ENCODE measurements at places on chromosomes 4 and X.

DNA sequence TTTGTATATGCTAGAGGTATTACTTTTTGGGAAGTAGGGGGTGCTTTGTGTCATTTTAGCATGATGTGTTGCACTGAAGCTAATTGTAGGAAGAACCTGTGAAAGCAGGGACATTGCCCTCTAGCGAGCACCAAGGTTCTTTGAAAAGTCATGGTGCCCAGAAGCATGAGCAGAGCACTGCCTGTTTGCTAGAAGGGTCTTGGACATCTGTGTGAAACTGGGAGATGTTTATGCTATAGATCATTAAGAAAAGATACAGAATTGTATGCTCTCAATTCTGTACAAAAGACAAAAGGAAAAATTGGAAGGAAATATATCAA lies 14.7 kb downstream of the GRPR start:
- no peak for DNase-seq

GRCh38 chr4:169286562-169287301 lies 16.0 kb upstream of the SH3RF1 start:
- no peak for DNase-seq

DNA sequence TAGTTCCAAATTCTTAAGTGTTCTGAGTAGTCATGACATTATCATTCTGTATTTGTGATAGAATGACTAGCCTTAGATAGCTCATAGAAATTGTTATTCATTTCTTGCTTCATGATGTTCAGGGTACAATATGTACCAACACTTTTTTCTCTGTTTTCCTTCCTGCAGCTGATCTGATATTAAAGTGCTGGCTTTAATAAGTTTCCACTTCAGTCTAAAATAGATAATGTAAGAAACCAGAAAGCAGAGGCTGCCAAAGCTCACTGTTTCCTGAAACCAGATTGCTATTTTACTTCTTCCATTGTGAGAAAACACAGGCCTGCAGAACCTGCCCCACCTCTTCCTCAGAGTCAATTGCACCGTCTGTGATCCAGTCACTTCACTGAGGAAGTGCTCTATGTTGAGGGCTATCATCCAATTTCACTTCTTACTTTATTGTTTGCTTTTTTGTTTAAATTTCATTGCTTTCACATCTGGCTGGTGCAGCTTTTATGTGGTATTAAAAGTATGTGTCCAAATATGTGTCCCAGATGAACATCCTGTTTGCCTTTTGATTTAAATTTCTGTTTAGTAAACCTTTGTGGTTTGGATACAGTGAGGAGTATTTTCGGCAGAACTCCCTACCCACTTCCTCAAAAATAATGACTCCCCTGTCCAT lies 652.1 kb downstream of the ANKRD50 start:
- DNase-seq, result peak; percentile 1

- no peak for DNase-seq
These were observed 2.5 kb upstream of the ARSD start for GRCh38 chrX:2931612-2932011.

- no peak for DNase-seq
These were observed 133.3 kb upstream of the MAGEB16 start for GRCh38 chrX:35664833-35665232.

DNA sequence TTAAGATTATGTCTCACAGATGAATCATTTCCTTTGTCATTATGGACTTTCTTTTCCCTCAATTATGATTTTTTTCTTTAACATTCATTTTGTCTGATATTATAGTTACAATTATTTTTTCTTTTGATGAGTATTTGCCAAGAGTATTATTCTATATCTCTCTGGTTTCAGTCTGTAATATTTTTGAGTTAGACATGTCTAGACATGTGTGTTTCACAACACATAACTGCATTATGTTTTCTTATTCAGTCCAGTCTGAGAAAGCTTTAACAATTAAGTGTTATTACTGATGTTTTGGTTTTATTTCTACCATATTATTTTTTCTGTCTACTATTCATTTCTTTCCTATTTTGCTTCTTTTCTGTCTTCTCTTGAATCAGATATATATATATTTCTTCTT lies 108.3 kb upstream of the MID1IP1 start:
- DNase-seq, result no peak

DNA sequence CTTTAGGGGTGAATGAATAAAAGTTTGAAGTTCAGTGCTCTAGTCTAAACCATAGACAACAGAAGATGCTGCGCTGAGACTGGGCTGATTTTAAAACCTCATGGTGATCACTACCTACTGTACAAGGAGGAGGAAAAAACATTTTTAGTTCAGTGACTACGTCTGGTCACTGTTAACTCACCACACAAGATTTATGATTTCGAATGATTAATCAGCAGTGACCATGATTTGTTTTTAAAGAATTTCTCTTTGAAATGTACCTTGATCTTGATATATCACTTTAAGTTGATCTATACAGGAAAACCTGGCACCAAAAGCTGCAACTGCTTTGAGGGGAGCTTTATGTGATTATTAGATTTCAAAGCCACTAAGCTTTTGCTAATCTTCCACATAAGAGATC lies 286.3 kb downstream of the PDGFC start:
- no peak for DNase-seq

GRCh38 chrX:50107470-50107869 lies 93.3 kb downstream of the AKAP4 start:
- no peak for DNase-seq

GRCh38 chrX:24526616-24527015 lies 61.5 kb downstream of the PDK3 start:
- no peak for DNase-seq

DNA sequence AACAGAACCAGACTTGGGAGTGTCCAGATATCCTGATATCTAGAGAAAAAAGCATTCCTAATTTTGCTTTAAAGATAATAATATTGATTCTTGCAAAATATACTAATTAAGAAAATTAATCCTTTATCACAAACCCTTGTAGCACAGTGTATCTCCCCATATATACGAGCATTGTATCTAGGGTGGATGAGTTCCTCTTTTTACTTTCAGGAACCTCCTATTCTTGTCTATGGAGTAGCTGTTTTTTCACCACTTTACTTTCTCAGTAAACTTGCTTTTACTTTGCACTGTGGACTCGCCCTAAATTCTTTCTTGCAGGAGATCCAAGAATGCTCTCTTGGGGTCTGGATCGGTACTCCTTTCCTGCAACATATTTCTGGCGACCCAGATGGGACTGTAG lies 103.9 kb downstream of the GLUD2 start:
- no peak for DNase-seq

- DNase-seq, result no peak
These were observed 54.6 kb downstream of the CPZ start for GRCh38 chr4:8647094-8647570.

- DNase-seq, result no peak
These were observed 11.4 kb upstream of the TADA2B start for GRCh38 chr4:7031558-7032449.

DNA sequence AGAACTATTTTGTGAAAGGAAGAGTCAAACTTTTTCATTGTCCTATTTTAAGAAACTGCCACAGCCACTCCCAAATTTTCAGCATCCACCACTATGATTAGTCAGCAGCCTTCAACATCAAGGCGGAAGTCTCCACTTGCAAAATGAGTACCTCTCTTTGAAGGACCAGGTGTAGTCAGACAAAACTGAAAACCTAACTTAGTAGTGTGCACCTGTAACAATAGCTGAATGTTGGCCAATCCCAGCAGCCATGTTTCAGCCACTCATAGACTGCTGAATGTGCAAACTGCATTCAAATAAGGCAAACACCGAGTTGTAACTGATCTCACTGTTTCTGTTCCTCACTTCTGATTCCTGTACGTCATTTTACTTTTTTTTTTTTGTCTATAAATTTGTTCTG lies 341.1 kb downstream of the IL15 start:
- DNase-seq, result no peak

DNA sequence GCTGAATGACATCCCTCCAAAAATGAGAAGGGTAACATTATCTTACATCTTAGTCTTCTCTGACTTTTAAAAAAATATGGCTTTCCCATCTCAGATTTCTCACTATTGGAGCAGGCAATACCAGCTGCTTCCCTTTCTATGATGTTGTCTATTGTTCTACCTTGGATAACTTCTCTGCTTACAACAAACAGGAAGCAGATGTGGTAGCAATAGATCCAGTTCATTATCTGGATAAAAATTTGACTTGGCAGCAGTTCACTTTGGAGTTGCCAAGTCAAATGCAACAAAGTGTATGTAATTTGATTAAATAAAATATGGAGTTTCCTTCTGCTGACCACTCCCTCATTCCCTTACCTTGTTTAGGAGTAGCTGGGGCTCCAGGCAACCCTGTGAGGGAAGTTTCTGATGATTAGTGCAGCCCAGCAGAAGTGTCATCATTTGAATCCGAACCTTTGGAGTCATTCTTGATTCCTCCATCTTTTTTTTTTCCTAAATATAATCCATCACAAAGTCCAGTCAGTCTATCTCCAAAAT lies 72.0 kb upstream of the GPRIN3 start:
- DNase-seq, result no peak

- DNase-seq, result no peak
These were observed 211.9 kb downstream of the DCAF12L2 start for GRCh38 chrX:125954236-125954635.

DNA sequence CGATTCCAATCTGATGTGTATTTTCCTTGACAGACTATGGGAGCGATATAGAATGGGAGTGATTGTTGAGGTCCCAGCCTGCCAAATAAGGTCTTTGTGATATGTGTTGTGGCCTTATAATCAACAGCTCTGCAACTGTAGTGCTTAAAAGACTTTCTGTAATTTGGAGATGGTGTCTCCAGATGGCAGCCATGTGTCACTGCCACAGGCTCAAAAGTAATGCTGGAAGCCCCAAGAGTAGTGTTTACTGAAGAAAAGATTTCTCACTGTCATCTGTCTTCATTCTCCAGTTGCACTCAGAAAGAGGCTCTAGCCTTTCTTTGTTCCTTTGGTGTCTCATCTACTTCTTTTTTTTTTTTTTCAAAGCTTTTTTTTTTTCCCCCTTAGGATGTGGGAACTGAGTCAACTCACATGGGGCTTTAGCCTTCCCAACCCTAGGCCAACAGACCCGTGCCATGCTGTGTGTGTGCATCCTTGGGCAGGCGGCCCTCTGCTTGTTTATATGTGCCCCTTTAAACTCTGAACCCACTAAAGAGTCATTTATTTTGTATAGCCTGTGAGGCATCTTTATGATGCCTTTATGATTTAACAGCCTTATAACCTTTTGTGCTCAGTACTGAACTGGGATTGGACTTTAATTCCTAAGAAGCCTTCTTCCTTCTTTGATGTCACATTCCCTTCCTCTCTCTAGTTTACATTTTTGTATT lies 15.6 kb downstream of the SRPX2 start:
- no peak for DNase-seq

GRCh38 chrX:115452251-115452650 lies 108.7 kb upstream of the PLS3 start:
- no peak for DNase-seq

DNA sequence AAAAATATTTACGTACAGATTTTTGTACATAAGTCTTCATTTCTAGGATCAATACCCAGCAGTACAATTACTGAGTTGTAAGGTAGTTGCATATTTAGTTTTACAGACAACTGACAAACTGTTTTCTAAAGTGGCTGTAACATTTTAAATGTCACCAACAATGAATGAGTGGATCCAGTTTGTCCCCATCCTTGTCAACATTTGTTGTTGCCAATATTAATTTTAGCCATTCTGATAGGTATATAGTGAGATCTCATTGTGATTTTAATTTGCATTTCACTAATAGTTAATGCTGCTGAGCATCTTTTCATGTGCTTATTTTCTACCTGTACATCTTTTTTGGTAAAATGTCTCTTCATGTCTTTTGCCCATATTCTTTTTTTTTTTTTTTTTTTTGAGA lies 30.9 kb upstream of the NOCT start:
- DNase-seq, result no peak

DNA sequence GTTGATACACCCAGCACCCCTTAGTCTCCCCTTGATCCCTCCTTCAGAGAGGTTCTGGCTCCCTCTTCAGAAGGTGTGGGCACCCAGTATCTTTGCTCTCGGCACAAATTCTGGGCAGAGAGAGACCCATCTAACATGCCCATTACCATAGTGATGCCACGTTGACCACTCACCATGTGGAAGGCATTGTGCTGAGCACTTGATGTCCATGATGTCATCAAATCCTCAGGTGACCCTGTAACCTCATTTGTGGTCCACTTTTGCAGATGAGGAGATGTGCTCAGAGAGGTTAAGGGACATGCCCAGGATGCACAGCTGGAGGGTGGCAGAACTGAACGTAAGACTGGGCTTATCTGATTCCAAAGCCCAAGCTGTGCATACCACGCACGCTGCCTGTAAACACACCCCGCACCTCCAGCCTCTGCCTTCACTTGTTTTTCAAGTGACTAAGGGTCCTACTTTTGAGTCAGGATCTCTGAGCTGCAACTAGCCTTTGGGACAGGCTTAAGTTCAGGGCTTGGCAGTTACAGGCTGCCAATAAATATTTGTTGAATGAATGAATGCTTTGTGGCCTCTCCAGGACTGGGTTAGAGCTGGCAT lies 55.2 kb downstream of the HTRA3 start:
- no peak for DNase-seq

- no peak for DNase-seq
These were observed 72.5 kb downstream of the RGS12 start for GRCh38 chr4:3365326-3365725.

DNA sequence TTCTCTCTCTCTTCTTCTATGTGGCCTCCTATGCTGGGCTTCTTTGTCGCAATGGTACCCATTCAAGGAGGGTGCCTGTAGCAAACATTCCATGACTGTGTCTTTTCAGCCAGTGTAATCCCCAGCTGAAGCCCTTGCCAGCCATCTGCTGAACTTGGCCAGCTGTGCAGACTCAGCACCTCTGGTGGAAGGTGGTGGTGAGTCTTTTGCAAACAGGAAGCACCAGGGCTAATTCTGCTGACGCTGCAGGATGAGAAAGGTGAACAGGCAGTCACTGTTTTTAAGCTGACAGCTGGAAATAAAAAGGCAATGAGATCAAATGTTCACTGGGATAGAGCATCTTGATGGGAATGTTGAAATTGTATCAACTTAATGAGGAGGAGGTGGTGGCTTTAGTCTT lies 298.7 kb upstream of the CLNK start:
- DNase-seq, result peak; percentile 6

DNA sequence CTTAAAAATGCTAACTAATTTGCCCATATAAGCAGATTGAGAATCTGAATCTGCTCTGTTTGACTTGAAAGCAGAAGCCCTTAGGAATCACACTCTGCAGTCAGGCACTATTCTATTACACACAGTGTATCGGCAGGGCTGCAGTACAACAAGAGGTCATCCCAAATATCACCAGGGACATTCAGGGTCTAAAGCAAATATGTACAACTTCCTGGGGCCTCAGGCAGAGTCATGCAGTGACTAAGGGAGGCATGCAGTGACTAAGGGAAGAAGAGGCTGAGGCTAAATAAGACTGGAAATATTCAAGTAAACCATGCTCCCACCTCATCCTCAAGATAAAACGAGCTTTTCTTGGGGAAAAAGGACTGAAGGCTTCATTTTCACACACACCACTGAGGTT lies 20.9 kb downstream of the MAPK10 start:
- DNase-seq, result no peak

DNA sequence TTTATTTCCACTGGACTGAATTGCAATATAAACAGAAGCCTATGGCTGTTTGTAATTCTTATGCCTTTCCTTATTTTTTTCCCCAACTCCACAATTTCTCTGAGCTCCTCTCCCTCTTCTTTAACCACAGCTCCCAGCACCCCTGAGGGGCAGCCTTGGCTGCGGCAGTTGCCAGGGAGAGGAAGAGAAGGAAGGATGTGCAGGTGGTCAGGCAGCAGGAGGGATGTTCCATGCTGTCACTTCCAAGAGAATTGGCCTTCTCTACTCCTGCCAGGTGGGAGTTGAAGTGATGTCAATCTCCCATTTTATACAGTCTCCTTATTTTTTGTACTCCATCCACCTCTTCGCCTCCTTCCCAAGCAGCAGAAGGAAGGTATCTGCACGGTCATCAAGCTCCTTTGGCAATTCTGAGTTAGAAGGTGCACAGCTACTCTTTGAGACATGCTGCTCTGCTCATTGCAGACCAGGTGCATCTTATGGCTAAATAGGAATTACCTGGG lies 343.3 kb upstream of the RPS6KA3 start:
- no peak for DNase-seq
